LHCN-M2 (cell line): ENCODE measurements at places on chromosomes 16 and 17. TPM values are rescaled to one million over a fixed set of nuclear protein-coding genes. Genes with fewer than 3 reads are reported as not detected.

Gene CCL23
- not detected in 2 replicates for total RNA-seq

Gene KRT32
- not detected in 2 replicates for total RNA-seq

Gene TBC1D26
- not detected in 2 replicates for total RNA-seq

Gene HSPB9
- not detected in 2 replicates for total RNA-seq

Gene SLC52A1
- 0.06 TPM in 1 of 2 replicates, not detected in the other for total RNA-seq

Gene ACTG1
- 6,893 and 8,596 TPM in 2 replicates for total RNA-seq

Gene AURKB
- 81.3 and 93.4 TPM in 2 replicates for total RNA-seq

Gene NPIPB6
- total RNA-seq: 1.6 TPM in 1 of 2 replicates, not detected in the other

Gene RNF43
- total RNA-seq: not detected in 2 replicates

DNA sequence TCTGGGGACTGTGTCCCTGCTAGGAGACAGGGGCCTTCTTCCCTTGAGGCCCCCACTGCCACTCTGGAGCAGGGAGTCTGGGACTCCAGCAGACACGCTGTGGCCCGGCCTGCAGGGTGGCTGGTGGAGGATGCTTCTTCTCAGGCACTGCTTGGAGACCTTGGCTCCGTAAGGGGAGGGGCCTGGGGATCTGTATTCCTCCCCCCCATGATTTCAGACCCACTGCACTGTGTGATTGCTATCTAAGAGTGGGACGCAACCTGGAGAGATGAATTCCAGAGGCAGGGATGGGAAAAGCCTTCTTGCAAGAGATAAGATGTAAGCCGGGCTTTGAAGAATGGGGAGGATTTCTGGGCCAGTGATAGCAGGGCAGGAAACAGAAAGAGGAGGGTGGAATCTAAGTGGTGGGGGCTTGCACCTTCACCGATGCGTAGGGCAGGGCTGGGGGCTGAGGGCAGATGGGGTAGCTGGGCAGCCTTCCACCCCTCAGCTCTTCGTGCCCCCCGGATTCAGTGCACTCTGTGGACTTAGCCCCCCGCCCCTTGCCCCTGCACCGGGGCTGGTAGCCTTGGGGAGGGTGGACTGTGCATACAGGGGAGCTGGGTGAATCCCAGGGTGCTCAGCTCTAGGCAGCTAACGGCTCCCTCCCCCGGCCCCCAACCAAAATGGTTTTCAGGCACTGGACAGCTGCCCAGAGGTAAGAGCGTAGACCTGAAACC is 5.2 kb upstream of the GSE1 start:
- DNase-seq: no peak

DNA sequence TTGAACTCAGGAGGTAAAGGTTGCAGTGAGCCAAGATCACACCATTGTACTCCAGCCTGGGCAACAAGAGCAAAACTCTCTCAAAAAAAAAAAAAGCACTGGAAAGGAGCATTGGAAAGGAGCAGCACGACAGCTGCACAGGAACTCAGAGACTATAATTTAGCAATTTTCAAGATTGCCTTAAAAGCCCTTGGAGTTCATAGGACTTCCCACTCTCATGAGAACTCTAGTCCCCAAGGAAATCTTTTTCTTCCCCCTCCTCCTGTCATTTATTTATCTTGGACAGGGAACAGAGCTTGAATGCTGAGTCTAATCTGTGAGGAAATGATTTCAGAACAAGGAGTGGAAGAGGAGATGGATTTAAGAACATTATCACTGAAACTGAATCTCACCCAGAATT is 69.0 kb downstream of the PLXDC1 start:
- DNase-seq: peak; percentile 97

DNA sequence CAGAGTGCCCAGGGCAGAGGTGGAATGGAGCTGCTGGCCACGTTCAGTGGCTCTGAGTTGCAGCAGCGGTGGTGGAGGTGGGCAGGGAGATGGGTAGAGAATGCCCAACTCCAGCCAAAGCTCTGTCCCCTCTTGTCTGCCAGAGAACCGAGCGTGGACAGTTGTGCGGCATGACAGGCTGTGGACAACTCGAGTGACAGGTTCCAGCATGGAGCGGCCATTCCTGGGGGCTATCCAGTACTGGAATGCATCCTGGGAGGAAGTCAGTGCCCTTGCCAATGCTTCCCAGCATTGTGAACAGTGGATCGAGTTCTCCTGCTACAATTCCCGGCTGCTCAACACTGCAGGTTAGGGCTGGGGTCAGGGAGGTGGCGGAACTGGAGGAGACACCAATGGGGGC is 8.3 kb downstream of the CNTNAP1 start:
- no peak for DNase-seq

DNA sequence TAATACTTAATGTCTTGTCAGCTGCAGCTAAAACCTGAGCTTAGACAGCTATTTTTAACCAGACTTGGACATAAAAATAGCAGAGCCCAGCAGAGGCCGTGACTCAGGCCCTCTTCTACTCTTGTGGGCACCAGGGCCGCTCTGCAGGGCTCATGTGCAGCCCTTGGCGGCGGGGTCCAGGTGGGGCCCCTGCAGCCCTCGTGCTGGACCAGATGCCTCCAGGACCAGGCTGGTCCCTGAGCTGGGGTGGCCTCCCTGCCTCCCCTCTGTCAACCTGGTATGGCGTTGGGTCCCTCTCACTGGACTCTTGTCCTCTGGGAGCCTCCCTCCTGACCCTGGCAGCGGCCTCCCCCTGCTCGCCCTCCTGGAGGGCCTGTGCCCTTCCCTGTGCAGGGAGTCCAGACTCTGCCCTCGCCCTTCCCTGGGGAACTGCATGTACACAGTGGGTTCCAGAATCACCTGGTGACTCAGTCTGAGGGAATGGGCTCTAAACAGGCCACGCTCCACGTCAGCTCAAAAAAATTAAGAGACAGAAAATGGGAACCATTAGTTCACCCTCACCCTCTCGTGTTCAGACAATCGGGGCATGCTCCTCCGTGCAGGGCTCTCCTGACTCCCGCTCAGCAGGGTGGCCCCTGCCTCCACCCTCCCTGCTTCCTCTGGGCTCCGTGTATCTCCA is 9.7 kb downstream of the CDK5R1 start:
- DNase-seq: peak; percentile 97

- DNase-seq: no peak
These were observed 12.7 kb upstream of the IGFBP4 start for GRCh38 chr17:40430272-40431230.

GRCh38 chr17:75240394-75241142 is 20.8 kb downstream of the GGA3 start:
- DNase-seq: peak; percentile 39

GRCh38 chr17:79505199-79505598 is 105.7 kb downstream of the RBFOX3 start:
- DNase-seq: no peak

DNA sequence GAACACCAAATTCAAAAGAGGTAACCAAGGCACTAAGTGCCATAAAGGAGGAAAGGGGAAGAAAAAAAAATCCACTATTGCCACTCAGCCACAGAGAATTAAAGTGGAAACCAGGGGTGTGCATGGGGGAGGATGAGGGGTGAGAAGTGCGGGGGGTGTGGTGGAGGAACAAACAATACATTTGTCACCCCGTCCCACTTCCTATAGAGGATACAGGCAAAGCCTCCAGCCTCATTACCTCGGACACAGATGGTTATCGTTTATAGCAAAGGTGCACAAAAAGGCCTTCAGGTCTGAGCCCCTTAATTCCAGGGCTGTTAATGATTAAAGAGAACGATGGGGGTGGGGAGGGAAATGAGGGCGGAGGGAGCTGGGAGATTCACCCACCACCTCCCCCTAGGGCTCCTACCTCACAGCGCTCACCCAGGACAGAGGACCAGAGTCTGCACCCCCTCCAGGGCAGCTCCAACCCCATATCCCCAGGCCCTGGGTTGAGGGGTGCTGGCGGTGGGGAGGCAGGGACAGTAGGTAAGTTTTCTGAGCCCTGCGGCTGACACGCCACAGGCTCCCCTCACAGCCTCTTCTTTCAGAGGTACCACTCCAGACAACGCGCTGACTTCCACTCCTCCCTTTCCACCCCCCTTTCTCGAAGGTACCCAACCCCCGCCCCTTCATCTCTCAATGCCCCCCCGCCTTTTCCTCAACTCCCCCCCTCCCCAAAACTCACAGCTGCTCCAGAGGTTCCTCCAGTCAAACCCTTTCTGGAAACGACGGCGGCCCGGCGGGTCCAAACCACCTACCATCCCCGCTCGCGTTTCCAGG is 470 bp downstream of the DCUN1D3 start:
- no peak for DNase-seq

- DNase-seq: no peak
These were observed 54.6 kb downstream of the TBC1D16 start for GRCh38 chr17:79981090-79981489.

- peak; percentile 59 for DNase-seq
These were observed 29.0 kb upstream of the RNPS1 start for GRCh38 chr16:2296661-2297505.

- no peak for DNase-seq
These were observed 200.3 kb upstream of the NOG start for GRCh38 chr17:56393156-56393555.

- DNase-seq: no peak
These were observed 20.3 kb downstream of the NF1 start for GRCh38 chr17:31114956-31115555.

DNA sequence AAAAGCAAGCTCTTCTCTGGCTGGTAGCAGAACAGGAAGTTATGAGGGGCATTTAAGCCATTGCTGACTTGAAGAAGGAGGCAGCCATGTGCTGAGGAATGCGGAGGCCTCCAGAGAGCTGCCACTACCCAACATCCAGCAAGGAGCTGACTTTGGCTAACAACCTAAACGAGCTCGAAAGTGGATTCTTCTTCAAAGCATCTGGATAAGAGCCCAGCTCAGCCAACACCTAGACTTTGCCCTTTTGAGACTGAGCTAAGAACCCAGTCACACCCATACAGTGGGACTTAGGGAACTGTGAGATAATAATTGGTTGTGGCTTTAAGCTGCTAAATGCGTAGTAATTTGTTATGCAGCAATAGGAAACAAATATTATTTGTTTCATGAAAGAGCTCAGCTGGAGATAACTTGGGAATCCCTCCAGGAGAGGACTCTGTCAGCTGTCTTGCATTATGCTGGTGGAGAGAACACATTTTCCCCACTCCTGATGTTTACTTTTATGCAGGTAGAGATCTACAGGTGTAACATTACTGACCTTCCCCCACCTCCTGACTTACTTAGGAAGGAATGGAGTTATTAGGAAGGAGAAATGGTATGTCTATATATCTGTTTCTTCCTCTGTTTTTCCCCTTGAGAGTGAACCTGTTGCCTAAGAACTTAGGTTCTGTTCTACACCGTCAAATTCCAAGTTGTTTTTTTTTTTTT is 52.7 kb upstream of the ZNF629 start:
- DNase-seq: no peak

GRCh38 chr17:693791-694638 is 20.6 kb downstream of the VPS53 start:
- DNase-seq: peak; percentile 93

GRCh38 chr16:85927959-85928358 is 29.0 kb downstream of the IRF8 start:
- DNase-seq: no peak

GRCh38 chr17:74457146-74457819 is 9.2 kb upstream of the CD300A start:
- peak; percentile 35 for DNase-seq

DNA sequence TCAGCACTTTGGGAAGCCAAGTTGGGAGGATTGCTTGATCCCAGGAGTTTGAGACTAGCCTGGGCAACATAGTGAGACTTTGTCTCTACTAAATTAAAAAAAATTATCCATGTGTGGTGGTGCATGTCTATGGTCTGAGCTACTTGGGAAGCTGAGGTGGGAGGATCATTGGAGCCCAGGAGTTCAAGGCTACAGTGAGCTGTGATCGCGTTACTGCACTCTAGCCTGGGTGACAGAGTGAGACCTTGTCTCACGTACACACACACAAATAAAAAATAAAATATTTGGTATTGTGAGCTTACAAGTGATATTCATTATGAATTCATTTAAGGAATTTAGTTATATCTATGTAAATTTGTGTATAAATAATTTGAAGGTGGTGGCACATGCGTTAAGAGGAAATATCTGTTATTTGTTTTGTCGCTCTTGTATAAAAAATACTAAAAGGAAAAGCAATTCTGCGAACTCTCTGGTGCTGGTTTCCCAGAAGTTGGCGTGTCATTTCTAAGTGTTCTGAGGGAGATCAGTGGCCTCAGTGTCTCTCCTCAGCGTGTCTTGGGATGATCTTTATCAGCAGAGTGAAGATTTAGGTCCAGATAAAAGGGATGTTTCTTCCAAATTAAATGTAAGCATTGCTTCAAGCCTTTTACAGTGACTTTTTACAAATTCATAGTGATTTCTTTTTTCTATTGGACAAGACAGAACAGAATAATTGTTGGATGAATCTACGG is 187.6 kb downstream of the FTO start:
- DNase-seq: no peak

- DNase-seq: no peak
These were observed 94.0 kb downstream of the MRTFB start for GRCh38 chr16:14164916-14165662.

GRCh38 chr17:11336290-11336689 is 95.3 kb downstream of the SHISA6 start:
- DNase-seq: no peak

DNA sequence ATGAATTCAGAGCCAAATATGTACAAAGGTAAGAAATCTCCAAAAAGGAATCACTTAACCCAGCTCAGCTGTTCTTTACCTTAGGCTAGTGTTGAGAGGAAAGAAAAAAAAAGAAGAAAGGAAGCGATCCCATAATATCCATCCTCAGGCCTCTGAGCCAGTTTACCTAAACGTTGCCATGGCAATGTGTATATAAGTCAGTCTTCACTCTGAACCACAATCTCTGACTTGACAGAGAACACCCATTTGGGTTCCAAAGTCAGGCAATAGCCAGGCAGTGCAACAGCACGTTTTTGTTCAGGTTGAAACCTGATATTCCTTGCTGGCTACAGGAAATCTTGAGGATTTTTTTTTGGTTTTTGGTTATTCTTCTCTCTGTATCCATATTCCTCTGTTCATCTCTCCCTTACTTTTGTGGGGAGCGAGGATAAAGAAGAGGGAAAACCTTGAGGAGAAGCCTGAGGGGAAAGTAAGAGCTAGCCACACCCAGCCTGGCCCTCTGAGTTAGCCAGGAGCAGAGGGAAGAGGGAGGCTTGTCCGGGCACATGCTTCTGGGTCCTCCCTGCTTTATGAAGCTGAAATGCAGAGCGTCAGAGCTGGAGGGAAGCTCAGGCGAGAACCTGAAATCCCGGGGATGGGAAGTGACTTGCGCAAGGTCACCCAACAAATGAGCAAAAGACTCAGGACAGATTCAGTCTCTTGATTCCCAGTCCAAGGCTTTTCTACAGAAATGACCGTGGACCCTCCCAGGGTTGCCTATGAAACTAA is 152.7 kb downstream of the SOX9 start:
- no peak for DNase-seq

DNA sequence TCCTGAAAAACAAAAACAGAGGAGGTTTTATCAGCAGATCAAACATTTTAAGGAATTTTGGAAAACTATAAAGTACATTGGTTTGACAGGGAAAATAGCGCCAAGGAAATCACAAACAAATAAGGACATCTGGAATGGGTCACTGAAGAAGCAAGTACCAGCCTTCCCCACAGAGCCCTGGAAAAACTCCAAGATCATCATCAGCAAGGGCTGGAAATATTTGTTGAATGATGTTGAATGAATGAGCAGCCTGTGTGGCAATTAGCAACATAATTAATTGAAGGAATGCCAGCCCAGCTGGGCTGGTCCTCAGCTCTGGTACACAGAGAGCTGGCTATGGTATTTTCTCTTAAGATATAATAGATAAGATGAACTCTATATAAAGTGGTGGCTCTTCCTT is 290.4 kb downstream of the HS3ST3A1 start:
- peak; percentile 27 for DNase-seq

GRCh38 chr17:6040504-6040903 is 29.7 kb upstream of the WSCD1 start:
- no peak for DNase-seq

GRCh38 chr16:89150981-89151380 is 20.6 kb upstream of the CDH15 start:
- no peak for DNase-seq
